Cerebellar cortex (tissue), 1 donor: ENCODE measurements at places on chromosomes 7 and 10.
A peak's percentile ranks its signal among the peaks of the same experiment; 100 is the strongest.

DNA sequence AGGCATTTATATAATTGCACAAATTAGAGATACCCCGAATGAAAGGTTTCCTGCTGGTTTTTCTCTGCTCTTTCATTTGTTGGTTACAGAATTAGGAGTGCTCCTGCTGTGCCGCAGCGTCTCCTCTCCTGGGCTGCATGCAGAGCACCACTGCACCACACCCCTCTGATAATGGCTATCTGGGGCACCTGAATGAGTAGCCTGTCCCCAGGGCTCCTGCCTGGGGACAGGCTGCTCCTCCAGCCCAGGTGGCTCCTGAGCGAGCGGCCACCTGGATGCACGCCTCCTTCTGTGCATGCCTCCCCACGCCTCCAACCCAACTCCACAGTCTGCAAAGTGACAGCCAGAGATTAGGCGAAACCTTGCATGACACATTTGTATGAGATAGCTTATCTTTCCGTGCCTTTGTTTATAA lies 242.6 kb upstream of the FZD8 start:
- DNase-seq: peak; percentile 18

GRCh38 chr10:111265341-111265740 lies 188.5 kb downstream of the ADRA2A start:
- no peak for DNase-seq

DNA sequence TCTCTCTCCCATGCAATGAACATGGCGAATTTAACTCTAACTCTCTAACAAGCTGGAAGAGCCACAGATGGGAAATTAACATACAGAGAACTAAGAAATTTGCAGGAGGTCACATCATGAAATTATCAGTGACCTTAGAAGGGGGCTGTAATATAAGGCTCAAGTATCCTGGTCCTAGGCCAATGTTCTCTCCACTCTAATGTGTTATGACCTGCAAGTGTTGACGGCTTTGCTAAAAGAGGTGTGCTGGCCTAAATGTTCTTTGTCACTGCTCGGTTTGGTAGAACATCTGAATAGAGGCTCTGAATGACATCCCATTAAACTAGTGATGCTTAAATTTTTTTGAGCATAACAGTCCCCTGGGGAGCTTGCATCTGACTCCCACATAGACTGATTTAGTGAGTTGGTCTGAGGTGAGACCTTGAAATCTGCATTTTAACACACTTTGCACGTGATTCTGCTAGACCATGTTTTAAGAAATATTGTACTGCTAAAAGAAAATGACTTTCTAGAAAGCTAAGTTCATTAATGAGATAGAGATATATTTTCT lies 129.3 kb downstream of the GFRA1 start:
- DNase-seq: no peak

GRCh38 chr10:103660364-103661197 lies 167.1 kb downstream of the NEURL1 start:
- peak; percentile 33 for DNase-seq
